ENCODE measurements at places on chromosomes 2 and 18.

DNA sequence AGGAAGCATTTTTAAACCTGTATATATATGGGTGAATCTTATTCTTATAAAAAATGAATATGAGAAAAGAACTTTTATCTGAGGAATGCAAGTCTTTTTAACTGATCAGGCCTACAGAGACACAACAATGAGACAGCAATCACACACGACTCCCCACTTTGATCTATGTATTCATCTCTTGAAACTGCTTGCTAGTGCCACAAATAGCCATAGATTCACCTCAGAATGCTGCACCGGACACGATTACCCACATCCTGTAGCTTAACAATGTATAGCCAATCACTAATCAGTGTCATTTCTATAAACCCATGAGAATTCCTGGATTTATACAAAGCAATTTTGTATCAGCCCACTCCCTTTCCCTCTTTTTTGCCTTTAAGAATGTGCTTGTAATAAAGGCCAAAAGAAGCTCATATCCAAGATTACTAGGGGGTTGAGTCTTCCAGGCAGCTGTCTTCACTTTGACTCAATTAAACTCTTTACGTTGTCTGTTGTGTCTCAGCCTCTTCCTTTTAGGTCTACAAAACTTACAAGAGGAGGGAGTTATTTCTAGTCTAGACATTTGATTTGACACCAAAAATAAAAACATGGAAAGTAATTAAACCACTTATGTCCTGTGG lies 94.9 kb downstream of the MBD2 start:
- no peak for DNase-seq

DNA sequence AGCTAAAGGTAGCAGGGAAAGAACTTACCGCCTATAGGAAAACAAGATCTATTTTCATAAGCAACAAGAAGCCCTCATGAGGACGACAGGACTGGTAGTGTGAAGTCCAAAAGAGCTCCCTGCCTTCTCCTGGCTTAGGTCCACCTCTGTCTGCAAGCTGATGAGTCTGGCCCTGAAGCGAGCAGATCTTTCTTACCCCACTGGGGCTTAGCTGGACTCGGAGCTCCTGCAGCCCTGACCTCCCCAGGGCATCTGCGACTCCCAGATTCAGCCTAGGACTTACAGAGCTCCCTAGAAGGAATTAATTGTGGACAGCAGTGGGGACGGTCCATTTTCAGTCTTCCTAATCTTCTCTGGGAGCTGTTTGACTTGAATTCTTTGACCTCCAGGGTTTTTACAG lies 53.7 kb downstream of the MCFD2 start:
- no peak for DNase-seq

DNA sequence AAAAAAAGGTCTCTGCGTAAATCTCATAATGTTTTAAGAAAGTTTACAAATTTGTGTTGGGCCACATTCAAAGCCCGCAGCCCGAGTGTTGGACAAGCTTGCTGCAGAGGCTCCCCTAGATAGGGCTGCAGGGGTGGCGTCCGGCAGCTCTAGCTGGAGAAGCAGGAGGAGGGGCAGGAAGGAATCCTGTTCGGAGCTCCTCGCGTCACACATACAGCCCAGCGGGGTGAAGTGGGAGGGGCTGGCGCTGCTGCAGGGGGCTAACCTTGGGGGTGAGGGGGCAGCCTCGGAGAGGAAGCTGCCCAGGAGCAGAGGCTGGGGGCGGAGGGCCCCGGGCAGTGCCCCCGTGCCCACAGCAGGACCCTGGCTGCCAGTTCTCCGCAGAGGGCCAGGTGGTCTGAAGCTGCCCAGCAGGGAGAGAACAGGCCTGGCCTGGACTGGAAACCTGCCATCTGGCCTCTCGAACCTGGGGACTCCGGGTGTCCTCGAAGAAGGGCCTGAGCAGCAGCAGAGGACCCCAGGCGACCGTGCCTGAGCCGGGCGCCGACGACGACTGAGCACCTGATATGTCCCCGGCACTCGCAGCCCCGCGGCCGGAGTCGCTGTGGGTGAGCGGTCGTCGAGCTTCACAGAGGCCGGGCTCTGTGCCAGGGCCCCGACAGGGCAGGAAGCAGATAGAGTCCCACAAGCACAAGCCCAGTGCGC lies 2.6 kb upstream of the GPR35 start:
- peak; percentile 38 for DNase-seq

- no peak for DNase-seq
Observed at GRCh38 chr2:62375113-62375420, 130.9 kb downstream of the TMEM17 start.

DNA sequence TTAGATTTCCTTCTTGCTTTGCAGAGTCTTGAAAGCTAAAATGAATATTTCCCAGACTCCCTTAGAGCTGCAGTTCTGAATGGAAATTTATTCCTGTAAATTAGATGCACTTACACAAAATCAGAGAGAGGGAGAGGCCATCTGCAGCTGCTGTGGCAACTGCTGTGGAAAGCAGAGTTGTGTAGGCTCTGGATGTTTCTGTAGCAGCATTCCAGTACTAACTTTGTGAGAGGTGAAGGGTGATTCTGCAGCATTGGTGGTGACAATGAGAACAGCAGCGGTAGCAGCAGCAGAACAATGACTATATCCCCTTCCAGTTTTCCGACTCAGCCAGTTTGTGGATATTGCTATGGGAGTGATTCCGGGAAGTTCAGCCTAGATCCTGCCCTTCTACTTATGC lies 433.0 kb upstream of the REG3G start:
- DNase-seq: no peak

- no peak for DNase-seq
Observed at GRCh38 chr2:234949762-234950434, 1.9 kb upstream of the SH3BP4 start.

- no peak for DNase-seq
Observed at GRCh38 chr2:171824086-171824485, 70.0 kb downstream of the SLC25A12 start.

DNA sequence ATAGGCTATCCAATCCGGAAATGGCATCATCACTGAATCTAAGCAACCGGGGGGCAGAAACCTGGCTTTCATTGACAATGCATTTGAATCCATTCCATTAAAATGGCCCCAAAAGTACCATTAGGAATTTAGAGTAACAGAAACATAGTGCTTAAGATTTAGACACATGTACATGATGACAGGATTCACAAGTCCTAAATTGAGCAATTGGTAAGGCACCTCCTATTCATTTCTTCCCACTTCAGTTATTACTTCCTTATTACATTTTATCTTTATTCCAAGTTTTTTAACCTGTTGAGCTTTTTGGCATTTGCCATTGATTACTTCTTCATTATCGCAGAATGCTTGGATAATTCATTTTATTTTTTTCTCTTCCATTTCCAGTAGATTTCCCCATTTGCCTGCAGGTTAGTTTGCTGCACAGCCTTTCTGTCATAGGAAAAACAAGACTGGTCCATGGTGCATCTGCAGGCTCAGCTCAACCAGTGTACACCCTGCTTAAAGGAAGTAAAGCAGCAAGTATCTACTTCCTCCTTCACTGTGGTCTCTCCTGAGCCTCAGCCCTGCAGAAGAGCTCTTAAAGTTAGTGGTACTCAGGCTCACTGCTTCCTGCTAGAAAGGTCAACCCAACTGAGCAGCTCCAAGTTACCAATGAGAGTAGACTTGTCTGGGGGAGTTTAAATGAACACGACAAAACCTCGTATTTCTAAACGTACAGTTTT lies 89.2 kb downstream of the DOCK10 start:
- peak; percentile 51 for DNase-seq

GRCh38 chr2:17587469-17587868 lies 47.0 kb downstream of the VSNL1 start:
- DNase-seq: no peak

DNA sequence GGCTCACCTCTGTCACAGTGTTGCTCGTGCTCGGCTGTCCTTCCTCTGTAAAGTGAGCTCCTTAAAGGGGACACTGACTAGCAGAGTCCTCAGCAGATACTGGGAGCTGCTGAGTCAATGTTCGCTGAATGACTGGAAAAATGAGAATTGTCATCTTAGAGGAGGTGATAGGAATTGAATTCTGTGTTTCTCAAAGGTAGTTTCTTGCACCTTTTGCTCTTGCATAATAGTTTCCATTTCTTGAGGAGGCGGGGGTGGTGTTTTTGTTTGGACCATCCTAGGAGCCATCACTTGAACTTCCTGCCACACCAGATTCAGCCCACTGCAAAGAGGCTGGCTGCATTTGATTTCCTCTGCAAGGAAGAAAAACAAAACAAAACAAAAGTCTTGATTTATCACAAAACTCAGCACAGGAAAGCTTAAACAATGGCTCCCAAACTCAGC lies 11.4 kb upstream of the RFX8 start:
- DNase-seq: peak; percentile 9

DNA sequence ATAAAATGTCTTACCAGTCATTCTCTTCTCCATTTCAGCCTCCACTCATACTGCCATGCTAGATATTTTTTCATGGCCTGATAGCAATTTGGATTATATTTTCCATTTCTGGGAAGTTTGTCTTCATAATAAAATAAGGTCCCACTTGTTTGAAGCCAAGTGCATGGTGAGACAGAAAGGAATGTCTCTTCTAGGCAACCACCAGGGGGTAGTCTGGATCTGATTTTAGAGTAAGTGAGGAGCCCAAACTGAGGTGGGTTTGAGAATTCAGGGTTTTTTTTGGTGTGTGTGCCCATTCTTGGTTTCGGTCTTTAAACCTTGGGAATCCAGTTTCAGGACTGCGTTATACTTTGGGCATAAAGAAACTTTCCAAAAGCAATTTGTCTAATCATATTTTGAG lies 315.5 kb downstream of the RPRM start:
- DNase-seq: peak; percentile 9

- DNase-seq: no peak
Observed at GRCh38 chr18:47120428-47120827, 29.9 kb downstream of the HDHD2 start.

- DNase-seq: no peak
Observed at GRCh38 chr2:52961403-52961802, 806.2 kb upstream of the CHAC2 start.

- DNase-seq: no peak
Observed at GRCh38 chr18:8124232-8125146, 484.7 kb upstream of the RAB12 start.

GRCh38 chr2:62412347-62412742 lies 93.7 kb downstream of the TMEM17 start:
- DNase-seq: no peak

DNA sequence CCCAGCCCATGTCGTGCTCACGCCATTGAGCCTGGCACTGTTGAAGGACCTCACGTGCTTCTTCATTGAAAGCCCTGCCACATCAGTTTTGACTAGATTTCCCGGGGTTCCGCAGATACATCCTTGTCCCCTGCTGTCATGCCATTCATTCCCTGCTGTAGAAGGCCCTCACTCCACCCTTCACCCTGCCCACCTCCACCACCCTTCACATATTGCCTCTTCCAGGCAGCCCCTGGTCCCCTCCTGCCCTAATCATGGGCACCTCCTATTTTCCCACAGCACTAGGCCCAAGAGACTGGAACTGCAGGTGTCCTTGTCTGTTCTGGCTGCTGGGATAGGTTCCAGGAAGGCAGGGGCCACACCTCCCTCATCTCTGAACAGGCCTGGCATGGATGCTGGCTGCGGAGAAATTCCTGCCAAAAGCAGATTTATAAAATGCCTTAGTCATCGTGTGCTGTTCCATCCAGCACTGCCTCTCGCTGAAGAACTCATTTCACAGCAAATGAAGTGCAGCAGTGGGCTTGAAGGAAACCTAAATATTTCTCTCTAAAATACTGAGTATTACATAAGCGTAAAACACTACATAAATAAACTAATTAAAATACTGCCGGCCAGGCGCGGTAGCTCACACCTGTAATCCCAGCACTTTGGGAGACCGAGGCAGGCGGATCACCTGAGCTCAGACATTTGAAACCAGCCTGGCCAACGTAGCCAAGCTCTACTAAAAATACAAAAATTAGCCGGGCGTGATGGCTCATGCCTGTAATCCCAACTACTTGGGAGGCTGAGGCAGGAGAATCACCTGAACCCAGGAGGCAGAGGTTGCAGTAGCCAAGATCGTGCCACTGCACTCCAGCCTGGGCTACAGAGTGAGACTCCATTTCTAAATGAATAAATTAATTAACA lies 38.4 kb downstream of the EIF4E2 start:
- DNase-seq: no peak

- DNase-seq: no peak
Observed at GRCh38 chr2:181697126-181697525, 16.8 kb upstream of the NEUROD1 start.

DNA sequence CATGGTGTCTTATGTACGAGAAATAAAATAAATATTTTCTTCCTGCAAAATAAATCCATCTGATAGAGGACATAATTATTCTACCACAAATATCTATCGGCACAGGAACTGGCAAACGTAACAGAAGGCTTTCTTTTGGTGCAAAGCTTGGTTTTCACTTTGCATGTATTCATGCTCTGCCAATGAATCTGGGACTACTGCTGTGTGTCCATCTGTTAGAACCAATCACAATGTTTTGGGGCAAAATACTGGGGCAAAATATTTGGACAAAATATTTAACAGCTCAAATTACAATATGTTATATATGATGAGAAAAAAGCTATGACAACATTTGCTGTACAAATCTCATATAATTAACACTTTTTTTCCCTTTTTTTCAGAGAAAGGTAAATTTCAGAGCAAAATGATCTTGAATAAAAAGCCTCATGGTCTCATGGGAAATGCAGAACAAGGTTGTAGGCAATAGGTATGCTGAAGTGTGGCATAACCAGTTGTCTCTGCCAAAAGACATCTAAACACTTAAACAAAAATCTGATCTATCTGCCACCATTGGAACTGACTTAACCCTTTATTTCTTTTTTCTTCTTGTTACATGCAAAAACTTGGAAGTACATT lies 923.2 kb downstream of the CPS1 start:
- no peak for DNase-seq

- DNase-seq: no peak
Observed at GRCh38 chr2:168970711-168971233, 60.4 kb downstream of the ABCB11 start.

DNA sequence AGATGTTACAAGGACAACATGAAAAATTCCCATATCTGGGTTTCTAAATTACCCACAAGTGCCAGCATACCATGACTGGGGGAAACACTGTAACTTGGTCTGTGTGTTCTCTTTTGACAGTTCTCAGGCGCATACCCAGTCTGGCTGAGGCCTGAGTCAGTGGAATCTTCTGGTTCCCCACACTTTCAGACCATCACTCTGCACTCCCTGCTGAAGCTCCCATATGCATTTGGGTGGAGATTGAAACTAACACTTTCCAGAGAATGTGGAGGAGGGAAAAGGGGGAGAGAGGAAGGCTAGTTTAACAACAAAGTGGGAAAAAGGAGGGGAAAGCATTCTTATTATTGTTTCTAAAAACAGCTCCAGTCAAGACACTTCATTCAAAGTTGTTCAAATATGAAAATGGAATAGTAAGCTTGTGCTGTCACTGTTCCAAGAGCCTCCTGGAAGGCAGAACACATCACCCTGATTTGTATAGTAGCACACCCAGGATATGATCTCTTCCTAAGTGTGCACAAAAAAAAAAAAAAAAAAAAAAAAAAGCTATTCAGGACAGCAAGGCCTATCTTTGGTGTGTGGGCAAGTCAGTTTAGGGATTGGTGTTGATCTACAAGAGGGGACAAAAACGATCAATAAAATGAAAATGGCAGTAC lies 48.1 kb upstream of the CTIF start:
- DNase-seq: no peak

GRCh38 chr2:120314690-120315366 lies 31.1 kb upstream of the INHBB start:
- DNase-seq: no peak

Data from stimulated activated naive CD8-positive, alpha-beta T cell treated with anti-CD3 and anti-CD28 coated beads, Interleukin-15, Interleukin-2, amounts not matched to agents 100 U/mL and 50 U/mL, for 24 hours (primary cell).